ENCODE measurements at places on chromosomes 1 and 21.

DNA sequence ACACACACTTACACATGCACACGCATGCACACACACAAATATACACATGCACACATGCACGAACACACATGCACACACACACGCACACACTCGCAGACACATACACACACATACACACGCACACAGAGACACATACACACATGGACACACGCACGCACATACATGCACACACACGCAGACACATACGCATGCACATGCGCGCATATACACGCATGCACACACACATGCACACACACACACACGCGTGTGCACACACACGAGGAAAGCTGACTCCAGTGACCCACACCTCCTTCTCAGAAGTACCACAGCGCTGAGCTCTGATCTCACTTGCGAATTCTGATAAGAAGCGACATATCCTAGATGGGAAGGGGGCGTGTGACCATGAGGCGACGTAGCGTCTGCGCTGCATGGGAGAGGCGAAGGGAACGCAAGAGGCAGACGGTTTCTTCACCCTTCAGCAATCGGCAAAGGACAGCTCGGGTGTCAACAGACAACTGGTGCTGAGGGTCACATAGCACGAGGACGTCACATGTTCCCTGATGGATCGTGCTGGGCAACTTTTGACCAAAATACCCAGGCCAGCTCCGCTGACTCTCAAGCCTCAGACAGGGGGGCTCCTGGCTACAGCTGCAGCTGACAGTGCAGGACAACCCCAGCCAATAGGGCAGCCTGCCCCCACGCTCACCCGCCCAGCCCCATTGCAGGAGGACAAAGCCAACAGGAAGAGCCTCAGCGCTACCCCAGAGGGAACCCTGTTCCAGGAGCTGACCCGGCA is 16.0 kb upstream of the PDE9A start:
- no peak for DNase-seq

DNA sequence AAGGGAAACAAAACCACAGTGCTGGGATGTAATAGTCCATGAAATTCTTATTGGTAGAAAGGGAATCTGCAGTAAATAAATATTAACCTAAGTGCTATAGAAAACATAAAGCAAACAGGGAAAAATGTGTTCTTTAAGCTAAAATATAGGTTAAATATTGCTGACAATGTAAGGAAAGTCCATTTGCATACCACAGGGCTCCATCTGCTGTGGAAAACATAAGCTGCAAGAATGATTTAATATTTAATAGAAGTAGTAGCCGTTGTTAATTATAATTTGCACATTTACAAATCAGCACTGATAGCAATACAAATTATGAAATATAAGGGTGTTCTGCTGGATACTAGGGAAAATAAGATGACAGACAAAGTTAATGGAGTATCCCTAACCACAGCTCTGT is 444.9 kb upstream of the PKN2 start:
- no peak for DNase-seq

GRCh38 chr1:175188936-175189335 is 3.6 kb downstream of the KIAA0040 start:
- DNase-seq = no peak

DNA sequence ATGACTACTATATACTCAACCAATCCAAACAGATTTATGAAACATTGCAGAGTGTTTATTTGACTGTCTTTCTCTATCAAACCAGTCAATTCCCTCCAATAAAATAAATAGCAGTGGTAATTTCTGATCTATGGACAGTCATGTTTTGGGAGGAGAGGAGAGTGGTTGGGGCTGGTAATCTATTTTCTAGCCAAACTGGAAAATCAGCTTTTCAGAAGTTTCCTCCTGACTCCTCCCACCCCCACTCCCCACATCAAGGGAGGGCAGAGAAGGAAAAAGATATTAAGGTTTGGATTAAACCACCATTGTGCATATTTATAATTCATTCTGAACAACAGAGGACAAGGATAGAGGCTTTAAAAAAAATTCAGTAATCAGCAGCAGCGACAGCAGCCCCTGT is 69.4 kb upstream of the SOX13 start:
- DNase-seq = no peak

GRCh38 chr1:205266611-205267305 is 39.0 kb downstream of the TMCC2 start:
- DNase-seq = no peak

DNA sequence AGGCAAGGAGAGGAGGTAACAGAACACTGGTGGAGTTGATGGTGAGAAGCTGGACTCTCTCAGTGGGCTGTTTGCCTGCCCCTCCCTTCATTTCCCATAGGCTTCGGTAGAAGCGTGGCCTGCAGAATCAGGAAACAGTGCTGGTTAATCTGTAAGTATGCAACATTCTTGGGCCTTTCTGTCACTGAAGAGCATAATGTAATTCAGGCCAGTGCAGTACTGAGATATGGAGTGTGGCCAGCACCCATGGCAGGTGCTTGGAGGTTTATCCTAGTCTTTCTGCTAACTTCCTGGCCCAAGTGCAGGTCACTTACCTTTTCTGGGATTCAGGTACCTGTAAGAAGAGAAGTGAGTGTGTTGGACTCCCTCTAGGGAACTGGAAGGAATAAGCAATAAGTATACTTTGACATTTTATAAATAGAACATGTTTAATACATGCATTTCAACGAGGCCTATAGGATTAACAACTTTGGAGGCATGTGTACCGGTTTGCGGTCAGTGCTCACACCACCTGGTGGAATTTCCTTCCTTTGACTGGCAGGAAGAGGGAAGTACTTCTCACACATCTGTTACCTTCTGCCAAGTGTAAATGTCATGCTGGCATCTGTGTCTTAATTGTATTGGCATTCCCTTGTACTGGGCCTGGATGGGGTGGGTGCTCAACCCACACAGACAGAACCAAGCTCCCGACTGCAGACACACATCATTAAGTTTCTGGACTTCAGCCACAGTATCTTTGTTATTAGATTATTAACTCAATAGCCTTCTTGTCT is 105.5 kb downstream of the KIF26B start:
- no peak for DNase-seq

DNA sequence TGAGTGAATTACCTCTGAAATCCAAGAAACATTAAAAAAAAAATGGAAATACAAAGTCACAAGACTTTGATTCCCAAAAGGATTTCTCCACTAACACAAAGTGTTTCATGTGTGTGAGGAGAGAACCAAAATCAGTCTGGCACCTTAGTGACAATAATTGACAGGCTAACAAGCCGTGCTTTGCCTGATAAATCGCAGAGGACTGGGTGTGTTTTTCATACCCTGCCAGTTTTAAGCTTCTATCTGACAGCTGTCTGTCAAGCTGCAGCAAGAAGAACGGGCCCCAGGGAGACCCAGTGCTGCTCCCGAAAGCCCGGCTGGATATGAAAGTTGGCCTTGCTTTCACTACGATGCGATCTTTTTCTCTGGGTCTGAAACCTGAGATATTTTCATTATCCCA is 101.6 kb upstream of the KCNK2 start:
- DNase-seq = no peak

- DNase-seq = no peak
These were observed 95.1 kb downstream of the KIAA0319L start for GRCh38 chr1:35461966-35462651.

DNA sequence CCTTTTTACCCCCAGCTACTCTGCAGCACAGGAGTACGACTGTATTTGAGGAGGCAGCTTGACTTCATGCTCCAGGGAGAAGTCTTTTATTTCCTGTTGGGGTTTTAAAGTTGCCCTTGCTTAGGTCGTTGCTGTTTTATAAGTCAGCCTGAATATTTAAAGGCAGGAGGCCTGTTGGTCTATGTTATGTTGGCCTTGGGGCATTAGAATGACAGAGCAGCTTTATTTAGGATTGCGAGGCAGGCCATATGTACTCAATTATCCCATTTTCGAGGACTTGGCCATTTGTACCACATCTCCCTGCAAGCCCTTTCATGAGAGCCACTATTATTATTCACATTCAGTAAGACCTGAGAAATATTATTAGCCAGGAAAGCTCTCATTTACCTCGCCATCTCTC is 47.0 kb downstream of the KIF26B start:
- DNase-seq = no peak

- no peak for DNase-seq
These were observed 4.7 kb downstream of the SLC1A7 start for GRCh38 chr1:53137729-53138128.

GRCh38 chr1:165257969-165258459 is 98.5 kb downstream of the LMX1A start:
- DNase-seq = no peak

GRCh38 chr21:33752260-33752659 is 110.0 kb downstream of the ITSN1 start:
- DNase-seq = no peak

GRCh38 chr1:112563341-112563740 is 54.6 kb downstream of the WNT2B start:
- DNase-seq = no peak

DNA sequence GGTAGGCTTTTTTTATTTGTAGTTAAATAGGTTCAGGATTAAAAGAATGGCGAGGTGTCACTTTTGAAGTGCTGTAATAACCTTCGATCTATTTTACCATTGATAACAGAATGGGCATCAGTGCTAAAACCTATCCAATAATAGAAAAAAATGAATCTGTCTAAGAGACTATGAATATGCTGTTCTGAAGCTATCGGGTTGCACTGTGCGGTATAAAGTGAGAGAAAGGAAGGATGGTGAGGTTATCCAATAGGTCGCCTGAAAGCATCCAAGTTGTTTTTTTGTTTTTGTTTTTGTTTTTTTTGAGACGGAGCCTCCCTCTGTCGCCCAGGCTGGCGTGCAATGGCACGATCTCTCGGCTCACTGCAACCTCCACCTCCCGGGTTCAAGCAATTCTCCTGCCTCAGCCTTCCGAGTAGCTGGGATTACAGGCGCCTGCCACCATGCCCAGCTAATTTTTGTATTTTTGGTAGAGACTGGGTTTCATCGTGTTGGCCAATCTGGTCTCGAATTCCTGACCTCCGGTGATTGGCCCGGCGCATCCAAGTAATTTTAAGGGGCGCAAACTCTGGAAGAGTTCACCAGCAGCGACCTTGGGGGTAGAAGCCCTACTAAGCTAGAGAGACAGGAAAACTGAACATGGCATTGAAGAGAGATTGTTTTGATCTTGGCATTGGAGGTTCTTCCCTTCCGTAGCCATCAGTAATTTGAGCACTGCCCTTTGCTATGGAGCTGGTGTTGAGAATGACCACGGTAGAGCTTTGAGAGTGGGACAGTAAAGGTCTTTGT is 8.7 kb upstream of the MDM4 start:
- peak; percentile 16 for DNase-seq

All from caudate nucleus (tissue), 63 donors.